ENCODE measurements at places on chromosomes 3 and 15.

- DNase-seq: no peak
These were observed 467.9 kb upstream of the ATP11B start for GRCh38 chr3:182325213-182325950.

- no peak for DNase-seq
These were observed 465.2 kb upstream of the TGFBR2 start for GRCh38 chr3:30141178-30141581.

GRCh38 chr3:94117729-94118128 is 54.9 kb downstream of the NSUN3 start:
- DNase-seq: no peak

- no peak for DNase-seq
These were observed 498.1 kb upstream of the TPRG1 start for GRCh38 chr3:188673646-188674186.
